ENCODE measurements at places on chromosomes 7 and 10.

- no peak for DNase-seq
Observed at GRCh38 chr7:132531562-132531961, 44.7 kb downstream of the PLXNA4 start.

DNA sequence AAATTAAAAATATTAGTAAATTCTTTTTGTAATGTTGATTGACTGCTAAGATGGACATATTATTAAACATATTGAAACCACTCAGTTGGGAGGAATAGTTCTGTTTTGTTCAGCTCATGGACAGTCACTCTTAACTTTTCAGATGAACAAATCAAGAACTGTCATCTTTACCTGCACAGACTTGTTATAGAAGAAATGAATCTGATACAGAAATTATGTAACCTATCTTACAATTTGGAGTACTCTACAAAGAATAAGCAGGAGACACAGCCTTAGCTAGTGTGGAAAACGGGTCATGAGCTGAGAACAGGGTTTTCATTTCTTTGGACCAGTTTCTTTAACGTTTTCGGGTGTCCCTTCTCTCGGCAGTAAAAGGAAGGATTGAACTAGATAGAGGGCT, 1.2 kb upstream of the ANLN start:
- no peak for DNase-seq

DNA sequence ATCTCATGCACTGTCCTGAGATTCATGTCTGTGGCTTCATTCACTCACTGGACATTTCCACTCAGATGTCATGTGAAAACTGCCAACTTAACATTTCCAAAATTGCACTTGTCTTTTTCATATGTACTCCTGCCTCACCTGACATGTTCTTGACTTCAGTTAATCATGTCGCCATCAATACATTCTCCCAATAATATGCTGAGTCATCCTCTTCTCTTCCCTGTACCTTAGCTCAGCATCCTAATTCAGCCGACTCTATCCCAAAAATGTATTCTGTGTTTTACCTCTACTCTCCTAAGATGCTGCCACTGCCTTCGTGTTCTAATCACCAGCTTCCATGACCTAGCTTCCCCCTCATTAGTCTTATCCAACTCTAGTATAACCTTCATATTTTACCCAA, 93.9 kb upstream of the GNAI1 start:
- DNase-seq: no peak

- no peak for DNase-seq
Observed at GRCh38 chr7:142319970-142320369, 62.1 kb upstream of the PRSS58 start.

DNA sequence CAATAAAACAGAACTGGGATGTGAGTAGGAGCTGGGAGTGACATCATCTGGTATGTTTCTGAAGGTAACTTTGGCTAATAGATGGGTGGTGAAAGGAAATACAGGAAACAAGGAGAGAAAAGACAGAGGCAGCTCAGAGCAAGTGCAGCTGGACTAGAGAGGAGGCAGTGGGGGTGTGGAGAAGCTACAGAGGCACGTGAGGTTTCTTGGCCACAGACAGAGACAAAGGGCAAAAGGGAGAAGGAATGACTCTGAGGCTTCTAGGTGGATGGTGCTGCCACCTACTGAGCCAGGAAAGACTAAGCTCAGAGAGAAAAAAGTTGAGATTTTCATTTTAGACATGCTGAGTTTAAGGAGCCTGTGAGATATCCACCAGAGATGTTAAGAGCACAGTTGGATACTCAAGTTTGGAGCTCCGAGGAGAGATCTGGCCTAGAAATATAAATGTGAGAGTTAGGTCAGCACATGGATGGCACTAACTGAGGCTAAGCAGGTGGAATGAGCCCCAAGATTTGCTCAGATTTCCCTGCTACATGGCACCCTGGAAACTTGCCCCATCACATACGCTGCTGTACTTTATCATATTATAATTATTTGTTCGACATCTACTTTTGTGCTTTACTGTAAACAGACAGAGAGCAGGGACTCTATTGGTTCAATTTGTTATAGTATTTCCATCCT, 293.0 kb upstream of the IMMP2L start:
- peak; percentile 32 for DNase-seq

- no peak for DNase-seq
Observed at GRCh38 chr7:100122568-100122967, 3.1 kb downstream of the CNPY4 start.

GRCh38 chr10:107619139-107619538, 454.6 kb upstream of the SORCS1 start:
- no peak for DNase-seq

DNA sequence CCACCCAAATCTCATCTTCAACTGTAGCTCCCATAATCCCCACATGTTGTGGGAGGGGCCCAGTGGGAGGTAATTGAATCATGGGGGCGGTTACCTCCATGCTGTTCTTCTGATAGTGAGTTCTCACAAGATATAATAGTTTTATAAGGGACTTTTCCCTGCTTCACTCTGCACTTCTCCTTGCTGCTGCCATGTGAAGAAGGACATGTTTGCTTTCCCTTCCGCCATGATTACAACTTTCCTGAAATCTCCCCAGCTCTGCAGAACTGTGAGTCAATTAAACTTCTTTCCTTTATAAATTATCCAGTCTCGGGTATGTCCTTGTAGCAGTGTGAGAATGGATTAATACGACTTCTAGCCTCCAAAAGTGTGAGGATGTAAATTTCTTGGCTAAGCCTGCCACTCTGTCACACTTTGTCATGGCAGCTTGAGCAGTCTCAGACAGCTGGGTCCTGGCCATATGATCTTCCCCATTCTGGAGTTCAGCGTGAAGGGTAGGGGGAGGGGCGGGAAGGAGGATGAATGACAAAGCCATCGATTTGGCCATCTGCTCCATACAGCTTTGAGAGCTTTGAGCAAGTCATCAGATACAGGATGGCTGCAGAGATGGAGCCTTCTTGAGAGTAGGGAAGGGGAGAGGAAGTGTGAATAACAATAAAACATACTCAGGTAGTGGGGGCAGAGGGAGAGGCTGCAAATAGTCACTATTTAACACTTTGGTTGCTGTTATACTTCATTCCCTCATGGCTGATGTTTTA, 19.1 kb upstream of the INPP5F start:
- no peak for DNase-seq

DNA sequence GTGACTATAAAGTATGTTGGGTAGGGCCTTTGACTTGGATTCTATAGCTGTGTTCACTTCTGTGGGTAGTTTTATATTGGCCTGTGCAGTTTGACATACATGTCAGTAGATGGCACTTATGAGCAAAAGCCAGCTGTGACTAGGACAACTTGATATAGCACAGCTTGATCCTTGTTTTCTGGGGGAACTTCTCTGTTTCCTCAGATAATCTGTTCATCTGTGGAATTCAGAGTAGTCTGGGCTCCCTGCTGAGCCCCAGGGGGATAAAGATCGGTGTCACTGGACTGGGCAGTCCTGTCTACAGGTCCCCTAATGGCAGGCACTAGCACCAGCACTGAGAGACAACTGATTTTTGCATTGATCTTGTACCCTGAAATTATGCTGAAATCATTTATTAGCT, 25.4 kb downstream of the CYP2C9 start:
- DNase-seq: peak; percentile 37

GRCh38 chr7:22219739-22220493, 137.0 kb downstream of the RAPGEF5 start:
- DNase-seq: no peak

DNA sequence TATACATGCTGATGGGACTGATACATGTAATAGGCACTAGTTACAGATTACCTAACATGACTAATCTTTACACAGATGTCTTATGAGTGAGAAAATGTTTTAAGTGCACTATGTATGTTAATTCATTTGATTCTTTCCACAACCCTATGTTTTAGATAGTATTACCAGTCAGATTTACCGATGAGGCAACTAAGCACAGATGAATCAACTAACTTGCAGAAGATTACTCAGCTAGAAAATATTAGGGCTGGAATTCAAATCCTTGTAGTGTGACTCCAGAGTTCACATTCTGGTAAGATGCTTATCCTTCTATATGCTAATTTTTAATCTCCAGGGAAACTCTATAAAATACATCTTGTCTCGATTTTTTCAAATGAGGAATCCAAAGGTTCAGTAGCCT, 964.9 kb downstream of the REEP3 start:
- no peak for DNase-seq

GRCh38 chr10:74011770-74012169, 13.9 kb downstream of the VCL start:
- no peak for DNase-seq

- no peak for DNase-seq
Observed at GRCh38 chr10:17644485-17644943, 563 bp downstream of the STAM start.

- DNase-seq: no peak
Observed at GRCh38 chr10:118496525-118496924, 98.9 kb downstream of the PRLHR start.

GRCh38 chr10:5556576-5556975, 31.8 kb downstream of the CALML3 start:
- no peak for DNase-seq

DNA sequence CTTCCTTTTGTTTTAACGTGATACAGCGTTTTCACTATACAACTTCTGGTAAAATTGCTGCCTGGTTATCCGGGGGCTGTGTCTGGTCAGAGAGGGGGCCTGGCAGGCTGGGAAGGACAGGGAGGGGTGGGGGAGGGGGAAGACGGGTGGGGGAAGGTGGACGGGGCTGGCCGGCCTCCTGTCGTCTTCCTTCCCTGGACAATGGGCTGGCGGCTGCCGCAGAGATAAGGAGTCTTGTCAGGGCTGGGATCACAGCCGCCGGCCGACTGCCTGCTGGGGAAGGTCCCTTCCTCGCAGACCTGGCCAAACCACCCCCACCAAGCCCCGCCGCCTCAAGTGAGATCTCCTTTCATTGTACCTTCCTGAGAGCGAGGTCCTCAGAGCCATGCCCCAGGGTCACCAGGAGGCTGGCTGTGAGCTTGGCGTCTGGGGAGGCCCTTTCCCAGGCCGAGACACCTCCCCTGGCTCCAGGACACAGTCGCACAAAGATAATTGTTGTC, 151.2 kb upstream of the TNRC18 start:
- no peak for DNase-seq

DNA sequence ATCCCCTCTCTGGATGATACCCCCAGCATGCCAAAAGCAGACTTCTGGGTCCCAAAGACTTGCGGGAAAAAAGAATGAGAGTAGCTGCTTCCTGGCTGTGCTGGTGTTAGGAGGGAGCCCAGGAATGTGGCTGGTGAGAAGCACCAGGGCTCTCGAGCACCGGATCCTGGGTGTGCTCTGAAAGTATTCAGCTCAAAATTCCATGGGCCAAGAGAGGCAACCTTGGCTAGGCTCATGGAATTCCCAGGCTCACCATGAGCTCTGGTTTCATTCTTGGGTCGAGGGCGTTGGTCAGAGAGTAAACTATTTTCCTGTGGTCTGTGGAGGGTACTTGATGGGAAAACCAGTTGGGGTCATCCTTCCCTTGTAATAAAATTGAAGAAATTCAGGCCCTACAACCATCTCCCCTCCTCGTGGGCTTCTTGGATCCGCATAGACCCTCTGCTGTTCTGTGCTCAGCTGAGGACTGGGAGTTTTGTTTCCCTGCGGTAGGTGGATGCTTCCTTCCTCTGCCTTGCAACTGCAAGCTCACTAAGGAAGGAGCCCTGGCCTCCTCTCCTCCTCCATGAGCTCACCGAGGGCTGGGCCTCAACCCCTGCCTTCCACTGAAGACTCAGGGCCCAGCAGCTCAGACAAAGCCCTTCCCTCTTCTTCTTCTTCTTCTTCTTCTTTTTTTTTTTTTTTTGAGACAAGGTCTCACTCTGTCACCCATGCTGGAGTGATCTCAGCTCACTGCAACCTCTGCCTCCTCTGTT, 34.5 kb upstream of the AQP1 start:
- no peak for DNase-seq

DNA sequence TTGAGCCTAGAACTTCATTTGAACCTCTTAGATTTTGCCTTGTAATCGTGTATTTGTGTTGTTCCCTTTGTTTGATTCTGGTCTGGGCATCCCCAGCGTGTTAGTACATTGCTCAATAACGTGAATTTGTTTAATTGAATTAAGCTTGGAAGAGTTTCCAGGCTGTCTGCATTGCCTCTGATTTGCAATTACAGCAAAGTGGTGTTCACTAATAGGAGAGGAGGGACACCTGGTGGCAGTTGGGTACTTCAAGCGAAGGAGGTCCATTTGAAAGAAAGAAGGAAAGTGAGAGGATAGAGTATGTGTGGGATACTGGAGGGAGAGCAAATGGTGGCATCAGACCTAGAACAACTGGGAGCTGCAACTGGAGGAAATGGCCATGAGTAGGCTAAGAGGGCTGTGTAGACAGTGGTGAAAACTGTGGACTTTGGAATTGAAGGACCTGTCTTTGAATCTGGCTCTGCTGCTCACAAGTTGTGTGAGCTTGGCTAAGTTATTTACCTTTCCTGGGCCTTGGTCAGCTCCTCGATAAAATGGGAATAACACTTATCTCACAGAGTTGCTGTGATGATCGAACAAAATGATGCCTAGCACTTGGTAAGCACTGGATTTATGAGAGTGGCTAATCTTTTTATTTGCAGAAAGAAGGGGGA, 15.1 kb downstream of the LSMEM1 start:
- peak; percentile 19 for DNase-seq

GRCh38 chr7:155847821-155848435, 35.7 kb upstream of the SHH start:
- no peak for DNase-seq

DNA sequence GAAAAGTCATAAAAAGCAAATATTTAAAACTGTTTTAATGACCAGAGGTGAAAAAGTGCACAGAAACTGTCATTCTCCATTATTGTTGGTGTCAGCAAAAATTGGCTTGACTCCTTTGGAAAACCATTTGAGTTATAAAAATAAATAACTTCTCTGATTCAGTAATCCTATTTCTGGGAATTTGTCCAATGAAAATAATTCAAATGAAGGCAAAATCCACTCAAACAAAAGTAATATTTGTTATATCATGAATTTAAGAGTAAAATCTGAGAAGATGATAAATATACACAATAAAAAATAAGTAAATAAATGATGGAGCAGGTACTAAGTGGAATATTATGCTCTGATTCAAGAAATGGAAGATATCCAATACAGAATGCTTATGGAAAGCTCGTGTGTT, 326.6 kb upstream of the KLF6 start:
- DNase-seq: no peak

All from GDM1 (cell line).